ENCODE measurements at places on chromosomes 3 and 15. TPM values are rescaled to one million over a fixed set of nuclear protein-coding genes. Genes with fewer than 3 reads are reported as not detected.

GRCh38 chr3:169311381-169311780, 352.1 kb downstream of the MECOM start:
- no peak for DNase-seq

DNA sequence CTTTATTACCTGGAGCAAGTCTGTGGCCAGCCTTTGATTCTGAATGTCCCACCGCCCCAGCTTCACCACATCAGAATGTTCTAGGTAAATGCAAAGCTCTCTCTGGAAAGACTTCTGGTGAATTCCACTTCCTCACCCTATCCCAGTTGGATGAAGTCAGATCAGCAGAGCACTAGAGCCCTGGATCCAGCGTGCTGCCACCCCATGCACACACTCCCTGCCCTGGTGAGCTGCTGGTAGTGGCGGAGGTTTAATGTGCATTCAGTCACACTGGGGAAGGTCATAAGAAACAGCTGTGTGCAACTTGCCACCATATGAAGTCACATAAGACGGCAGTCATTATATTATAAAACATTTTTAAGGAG, 16.3 kb upstream of the SLC41A3 start:
- DNase-seq: no peak

DNA sequence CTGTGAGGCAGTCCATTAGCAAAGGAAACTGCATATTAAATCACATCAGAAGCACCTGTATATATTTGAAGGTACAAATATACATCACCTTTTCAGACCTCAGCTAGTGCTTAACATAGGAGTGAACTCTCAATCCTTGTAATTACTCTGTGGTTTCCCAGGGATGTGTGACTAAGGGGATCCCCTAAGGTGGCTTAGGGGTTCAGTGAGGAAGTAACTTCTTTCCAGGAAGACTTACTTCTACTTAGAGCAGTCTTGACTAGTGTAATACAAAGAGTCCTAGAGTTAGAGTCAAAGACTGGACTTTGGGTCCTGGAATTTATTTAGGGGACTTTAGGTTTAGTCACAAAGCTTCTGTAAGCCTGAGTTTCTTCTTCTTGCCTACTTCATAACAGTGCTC, 8.7 kb upstream of the SUMF1 start:
- DNase-seq: no peak

GRCh38 chr3:147699175-147699838, 290.1 kb downstream of the ZIC1 start:
- DNase-seq: no peak

The MST1R gene
- 1.5 TPM for total RNA-seq

The BOC gene
- total RNA-seq: 7.4 TPM

- peak; percentile 55 for DNase-seq
Measured at GRCh38 chr15:88704791-88705768, 66.3 kb downstream of the ISG20 start.

The FAM131A gene
- 36.3 TPM for total RNA-seq

GRCh38 chr3:169513672-169514071, 149.8 kb downstream of the MECOM start:
- no peak for DNase-seq

GRCh38 chr15:68818066-68818768, 2.5 kb downstream of the ANP32A start:
- DNase-seq: peak; percentile 80

GRCh38 chr3:157318639-157319288, 117.9 kb upstream of the PTX3 start:
- no peak for DNase-seq

DNA sequence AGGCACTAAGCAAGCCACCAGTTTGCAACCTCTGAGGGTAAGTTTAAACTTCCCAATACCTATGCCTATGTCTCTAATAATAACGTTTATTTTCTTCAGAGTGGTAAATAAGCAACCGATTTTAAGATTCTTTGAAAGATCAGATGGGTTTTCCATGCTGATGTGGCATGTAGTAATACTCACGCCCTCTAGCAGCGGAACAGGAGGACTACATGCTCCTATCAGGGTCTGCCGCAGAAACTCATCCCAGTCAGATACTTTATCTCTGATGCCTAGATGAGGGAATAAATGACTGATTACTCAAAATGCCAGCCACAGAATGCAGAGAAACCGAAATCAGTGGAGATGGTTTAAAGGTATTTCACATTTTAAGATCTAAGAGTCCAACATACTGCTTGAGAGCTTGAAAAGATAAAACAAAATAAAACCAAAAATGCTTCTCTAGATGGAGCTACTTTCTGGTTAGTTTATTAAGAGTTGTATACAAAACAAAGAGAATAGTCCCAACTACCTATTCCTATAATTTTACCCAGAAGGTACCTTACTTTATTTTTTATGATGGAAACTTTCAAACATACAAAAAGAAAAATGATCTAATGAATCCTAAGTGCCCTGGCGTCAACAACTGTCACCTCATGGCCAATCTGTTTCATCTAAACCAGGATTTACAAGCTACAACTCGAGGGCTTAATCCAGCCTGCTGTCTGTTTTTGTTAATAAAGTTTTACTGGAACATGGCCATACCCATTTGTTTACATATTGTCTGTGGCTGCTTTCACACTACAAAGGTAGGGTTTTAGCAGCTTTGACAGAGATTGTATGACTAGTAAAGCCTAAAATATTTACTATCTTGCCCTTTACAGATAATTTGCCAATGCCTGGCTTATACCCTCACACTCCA, 37.5 kb upstream of the STIMATE start:
- DNase-seq: no peak

DNA sequence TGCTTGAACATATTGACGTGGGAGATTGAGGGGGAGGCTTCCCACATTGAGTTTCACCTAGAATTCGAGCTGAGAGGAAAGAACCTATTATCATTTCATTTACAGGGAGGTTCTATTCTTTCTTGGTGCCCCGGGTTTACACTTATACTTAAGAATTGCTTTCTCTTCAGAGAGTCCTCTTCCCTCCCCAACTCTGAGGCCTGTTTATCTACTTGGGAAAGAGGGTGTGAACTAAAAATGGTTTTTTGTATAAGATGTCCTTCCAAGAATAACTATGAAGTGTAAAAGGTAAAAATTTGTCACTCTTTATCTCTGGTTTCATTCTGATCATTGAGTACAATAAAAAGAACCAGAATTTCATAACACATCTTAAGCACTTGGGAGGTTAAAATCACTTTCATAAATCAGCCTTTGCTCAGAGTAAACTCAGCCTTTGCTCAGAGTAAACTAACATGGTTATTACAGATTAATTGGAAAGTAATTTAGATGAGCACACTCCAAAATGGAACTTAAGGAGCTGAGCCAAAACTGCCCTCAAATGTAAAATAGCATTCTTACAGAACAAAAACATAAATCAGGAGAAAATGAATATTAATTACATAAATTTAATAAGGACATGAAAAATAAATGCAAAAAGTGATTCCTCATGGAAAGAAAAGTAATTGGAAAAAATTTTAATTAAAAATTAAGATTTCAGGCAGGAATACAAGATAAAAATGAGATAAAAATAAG, 75.2 kb downstream of the GADL1 start:
- DNase-seq: no peak

The RGMA gene
- 25.0 TPM for total RNA-seq

The BNC1 gene
- total RNA-seq: 0.16 TPM

DNA sequence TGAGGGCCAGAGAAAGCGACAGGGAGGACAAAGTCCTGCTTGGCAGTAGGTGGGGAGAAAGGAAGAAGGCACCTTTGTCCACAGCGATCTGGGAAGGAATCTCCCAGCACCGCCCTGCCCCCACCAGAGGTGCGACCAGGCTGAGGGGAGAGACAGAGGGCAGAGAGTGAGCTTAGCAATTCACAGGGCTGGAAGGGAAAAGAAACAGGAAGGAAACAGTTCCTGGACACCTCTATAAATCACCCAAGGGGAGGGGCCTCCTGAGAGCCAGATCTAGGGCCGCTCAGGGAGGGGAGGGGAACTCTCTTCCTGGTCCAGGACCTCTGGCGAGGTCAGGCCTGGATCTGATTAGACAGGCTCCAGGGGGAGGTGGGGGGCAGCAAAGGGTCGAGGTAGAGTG, 35.4 kb downstream of the RNU5B-1 start:
- no peak for DNase-seq

The MASP1 gene
- total RNA-seq: 144 TPM

DNA sequence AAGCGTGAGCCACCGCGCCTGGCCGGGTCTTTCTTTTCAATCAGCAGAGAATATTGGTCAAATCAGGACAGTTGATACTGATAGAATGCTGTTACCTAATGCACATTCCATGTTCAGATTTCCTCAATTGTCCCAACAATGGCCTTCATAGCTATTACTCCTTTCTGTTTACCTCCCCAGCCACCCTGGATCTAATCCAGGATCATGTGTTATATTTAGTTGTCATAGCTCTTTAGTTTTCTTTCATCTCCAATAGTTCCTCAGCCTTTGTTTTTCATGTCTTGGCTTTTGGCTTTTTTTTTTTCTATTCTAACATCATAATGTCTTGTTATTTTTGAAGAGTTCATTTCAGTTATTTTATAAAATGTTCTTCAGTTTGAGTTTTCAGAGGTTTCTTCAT, 14.6 kb downstream of the USP3 start:
- no peak for DNase-seq

DNA sequence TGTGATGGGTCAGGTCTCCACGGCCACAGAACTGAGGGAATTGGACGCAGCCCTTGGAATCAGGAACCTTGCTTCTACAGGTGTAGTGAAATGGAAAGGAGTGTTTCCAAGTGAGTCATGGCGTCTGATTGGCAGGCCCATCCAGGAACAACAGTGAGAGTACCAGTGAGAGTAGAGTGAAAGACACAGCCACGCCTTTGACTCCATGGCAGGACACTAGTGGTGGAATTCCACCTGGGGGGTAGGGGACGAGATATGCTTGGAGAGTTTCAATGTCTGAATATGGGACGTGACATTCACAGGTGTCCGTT, 3.0 kb upstream of the SLC28A1 start:
- no peak for DNase-seq

DNA sequence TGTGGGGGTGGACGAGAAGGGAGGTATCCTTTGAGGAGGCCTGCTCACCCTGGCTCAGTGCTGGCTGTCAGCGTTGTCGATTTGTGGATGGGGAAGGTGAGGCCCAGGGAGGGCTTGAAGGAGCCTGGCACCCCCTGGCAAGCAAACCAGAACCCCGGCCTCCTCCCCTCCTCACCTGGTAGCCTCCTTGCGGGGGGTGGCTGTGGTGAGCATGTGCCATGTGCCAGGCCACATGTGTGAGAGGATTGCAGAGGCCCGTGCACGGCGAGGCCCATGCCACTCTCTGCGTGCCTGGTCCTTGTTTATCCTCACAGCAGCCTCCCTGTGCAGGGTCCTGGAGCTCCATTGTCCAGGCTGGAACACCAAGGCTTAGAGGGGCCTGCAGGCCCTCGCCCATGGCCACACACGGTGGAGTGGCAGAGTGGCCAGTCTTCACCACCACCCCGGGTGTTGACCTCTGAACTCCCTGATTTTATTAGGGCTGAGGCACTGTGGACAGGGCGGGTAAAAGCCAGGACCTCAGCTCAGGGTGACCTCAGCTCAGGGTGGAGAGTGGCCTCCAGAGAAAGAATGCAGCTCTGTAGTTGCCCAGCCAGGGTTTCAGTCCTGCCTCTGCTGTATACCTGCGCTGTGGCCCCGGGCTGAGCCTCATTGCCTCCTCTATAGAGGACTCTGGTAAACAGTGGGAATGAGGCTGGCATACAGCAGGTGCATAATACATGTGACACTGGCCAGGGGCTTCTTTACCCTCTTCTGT, 29.1 kb downstream of the HDAC11 start:
- peak; percentile 30 for DNase-seq

- peak; percentile 54 for DNase-seq
Measured at GRCh38 chr15:42184296-42184695, 23.8 kb downstream of the VPS39 start.

DNA sequence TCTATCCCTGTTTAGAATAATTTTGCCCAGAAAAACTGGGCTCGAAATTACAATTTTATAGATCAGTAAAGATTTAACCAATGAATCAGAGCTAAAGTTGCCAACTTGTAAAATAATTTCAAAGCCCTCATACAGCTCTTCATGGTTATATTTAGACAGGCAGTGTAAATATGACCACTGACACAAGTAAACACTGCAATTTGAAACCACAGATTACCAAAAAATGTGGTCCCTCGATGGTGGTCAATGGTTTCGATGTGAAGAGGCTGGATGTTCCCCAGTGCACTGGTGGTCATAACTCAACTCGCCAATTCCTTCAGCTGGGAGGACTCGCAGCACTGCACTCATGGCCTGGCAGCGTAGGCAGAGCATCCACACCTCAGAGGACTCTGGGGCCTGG, 28.6 kb downstream of the LRTM1 start:
- no peak for DNase-seq

The MEX3B gene
- 3.5 TPM for total RNA-seq

DNA sequence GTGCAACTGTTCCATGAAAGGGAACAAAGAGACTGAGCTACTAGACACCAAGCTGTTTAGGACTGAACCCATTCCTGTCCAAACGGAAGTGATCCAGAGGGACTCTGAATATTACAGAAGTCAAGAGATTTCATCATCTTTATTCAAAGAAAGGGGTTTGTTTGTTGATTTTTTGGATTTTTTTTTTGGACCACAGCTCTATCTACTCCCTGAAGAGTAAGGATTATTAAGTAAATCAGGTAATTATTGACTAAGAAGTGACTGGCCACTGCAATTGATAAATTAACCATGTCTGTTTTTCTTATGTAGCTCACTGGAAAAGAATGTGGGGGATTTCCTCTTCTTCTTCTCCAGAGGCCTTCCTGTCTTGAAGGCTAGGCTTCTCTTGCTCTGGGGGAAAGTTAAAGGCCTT, 146.6 kb upstream of the TPM1 start:
- no peak for DNase-seq

DNA sequence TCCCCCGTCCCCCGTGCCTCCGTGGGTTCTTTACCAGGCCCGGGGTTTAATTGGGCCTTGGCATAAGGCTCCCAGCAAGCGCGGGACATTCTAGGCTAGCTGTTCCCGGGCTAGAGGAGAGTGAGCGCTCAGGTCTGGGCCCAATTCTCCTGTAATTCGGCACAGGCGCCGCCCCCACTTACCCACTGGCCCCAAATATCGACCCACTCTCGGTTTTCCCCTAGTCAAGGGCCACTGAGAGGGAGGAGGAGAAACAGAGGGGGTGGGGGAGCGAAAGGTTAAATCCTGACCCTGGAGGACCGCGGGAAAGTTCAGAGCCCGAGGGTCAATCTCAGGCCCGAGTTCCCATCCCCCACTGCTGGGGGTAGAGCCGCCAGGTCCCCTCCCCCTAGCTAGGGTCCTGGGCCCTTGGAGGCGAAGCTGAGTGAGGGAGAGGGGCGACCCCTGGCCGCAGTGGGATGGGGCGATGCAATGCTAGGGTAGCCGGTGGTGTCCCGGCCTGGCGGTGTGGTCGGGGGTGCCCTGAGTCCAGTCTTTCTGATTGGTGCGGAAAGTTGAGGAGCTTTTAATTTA, 8.5 kb upstream of the ONECUT1 start:
- no peak for DNase-seq

- peak; percentile 45 for DNase-seq
Measured at GRCh38 chr3:55481744-55482495, 5.2 kb downstream of the WNT5A start.

All from Right ventricle myocardium superior (tissue), 1 donor.